ENCODE measurements at places on chromosomes 3 and 15. TPM values are rescaled to one million over a fixed set of nuclear protein-coding genes. Genes with fewer than 3 reads are reported as not detected.

- no peak for DNase-seq
Measured at GRCh38 chr15:45095661-45096060, 18.3 kb downstream of the DUOX2 start.

DNA sequence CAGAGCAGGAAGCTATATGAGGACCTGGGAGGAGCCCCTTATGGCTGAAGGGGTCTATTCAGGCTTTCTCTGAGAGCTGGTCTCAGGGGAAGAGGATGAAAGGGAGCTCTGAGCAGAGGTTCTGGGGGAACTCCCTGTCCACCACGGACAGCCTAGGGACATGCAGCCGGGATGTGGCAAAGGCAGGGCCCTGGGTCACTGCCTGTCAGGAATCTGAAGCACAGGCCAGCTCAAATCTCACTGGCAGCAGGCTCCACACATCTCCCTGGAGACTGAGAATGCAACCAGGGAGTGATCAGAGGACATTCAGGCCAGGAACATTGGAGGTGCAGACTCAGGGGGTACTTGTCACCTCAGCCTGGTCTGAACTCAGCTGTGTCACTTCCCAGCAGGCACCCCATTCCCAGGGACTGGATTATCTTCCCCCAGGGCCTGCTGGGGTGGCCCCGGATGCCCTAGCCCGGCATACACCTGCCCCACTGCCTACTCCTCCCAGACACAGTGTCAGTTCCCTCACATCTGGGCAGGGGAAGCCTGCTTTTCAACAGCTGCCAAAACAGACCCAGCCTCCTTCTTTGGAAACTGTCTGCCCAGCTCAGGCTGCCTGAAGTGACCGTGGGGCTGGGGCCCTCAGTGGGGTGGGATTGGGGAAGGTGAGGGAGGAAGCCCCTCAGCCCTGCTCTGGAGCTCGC is 18.3 kb upstream of the SEMA3F start:
- no peak for DNase-seq

- no peak for DNase-seq
Measured at GRCh38 chr15:61687651-61688050, 372.6 kb downstream of the VPS13C start.

The CRELD1 gene
- total RNA-seq: 50.2 TPM

The ADGRG7 gene
- not detected for total RNA-seq

The ST3GAL6 gene
- 2.6 TPM for total RNA-seq

- DNase-seq: no peak
Measured at GRCh38 chr15:61036136-61036535, 193.0 kb downstream of the RORA start.

DNA sequence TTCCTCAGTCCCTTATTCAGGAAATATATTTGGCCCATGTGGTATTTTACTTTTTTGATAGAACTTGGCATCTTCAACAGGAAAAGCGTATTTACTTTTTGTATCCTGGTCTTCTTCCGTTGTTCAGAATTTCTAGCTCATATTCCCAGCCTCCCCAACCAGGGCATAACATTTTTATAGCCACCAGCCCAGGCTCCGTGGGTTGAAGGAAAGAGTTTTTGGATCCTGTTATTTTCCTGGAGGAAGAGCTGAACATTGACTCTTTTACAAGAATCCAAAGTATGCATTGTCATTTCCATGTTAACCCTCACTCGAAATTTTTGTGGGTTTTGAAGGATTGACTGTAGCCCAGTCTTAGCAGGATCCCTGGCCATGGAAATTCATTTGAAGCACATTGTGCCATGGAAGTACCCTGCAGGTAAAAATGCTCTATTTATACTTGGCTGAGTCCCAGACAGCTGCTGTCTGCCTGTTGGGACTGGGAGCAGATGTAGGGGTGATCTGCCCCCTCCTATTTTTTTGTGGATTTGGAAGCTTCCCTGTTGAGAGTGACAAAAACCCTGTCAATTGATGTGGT is 98.8 kb downstream of the AKAP13 start:
- DNase-seq: peak; percentile 89

The SCG5 gene
- 46.2 TPM for total RNA-seq

The DNAH1 gene
- total RNA-seq: 1.8 TPM

DNA sequence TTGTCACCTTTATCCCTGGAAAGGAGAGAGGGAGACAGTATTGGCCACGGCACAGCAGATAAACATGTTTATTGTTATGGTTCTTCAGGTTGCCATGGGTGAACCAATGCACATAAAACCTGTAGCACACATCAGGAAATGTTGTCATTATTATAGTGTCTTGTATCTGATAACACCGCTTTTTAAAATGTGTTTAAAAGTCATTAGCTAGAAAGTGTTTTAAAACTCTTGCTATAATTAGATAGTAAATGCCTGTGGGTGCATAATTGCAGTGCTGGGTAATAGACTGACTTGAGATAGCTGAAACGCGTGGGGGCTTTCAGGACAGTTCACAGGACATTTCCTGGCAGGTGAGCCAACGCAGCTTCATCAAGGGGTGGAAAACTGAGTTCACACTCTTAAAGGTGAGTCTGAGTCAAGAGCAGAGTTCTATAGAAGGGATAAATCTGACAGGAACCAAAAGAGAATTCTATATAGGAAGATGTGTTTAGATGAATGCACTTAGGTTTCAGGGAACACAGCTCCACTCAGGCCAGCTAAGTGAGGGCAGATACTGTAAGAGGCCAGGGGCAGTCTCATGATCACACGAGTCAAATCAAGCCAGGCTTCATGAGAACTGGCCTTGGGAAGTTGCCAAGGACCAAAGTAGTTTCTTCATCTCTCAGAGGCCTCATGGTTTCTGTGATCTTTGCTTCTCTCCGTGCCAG is 35.6 kb upstream of the PPP4R2 start:
- peak; percentile 85 for DNase-seq

The TGM5 gene
- total RNA-seq: not detected

The CMTM7 gene
- total RNA-seq: 3.3 TPM

GRCh38 chr3:141212101-141212500 is 19.5 kb upstream of the PXYLP1 start:
- DNase-seq: no peak

The CHST2 gene
- total RNA-seq: 3.9 TPM

- DNase-seq: no peak
Measured at GRCh38 chr15:96736384-96736783, 405.9 kb downstream of the NR2F2 start.

The EIF4E3 gene
- 1.8 TPM for total RNA-seq

The PIF1 gene
- 3.1 TPM for total RNA-seq

GRCh38 chr3:169965562-169966427 is 812 bp upstream of the SEC62 start:
- DNase-seq: peak; percentile 5

GRCh38 chr3:188010478-188010877 is 143.5 kb upstream of the LPP start:
- no peak for DNase-seq

DNA sequence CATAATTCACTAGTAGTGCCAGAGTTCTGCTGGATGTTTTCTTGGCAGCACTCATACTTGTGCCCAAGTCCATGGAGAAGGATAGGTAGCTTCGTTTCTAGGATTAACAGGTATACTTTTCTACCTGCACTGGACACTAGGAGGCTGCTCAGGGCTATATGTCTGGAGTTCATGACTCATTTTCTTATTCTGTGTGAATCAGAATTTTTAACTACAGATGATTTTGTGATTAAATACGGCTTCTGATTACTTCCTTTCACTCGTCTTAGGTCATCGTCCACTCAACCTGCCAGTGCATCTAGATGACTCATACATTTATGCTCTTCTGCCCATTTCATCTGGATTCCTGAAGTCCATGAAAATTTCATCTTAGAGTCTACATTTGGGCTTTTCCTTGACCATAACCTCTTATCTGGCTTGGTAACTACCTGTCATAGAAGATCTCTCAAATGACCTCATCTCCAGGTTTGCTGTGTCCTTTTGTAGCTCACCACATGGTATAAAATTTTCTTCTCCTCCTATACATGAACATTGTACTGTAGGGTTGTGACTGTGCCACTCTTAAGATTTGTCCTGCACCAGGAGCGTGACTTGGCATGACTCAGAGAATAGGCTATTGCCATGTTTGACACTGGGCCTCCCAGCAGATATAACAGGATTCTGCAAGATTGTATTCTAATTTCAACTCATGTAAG is 66.7 kb upstream of the GCSAM start:
- DNase-seq: peak; percentile 71

GRCh38 chr15:25795061-25795460 is 68.1 kb downstream of the ATP10A start:
- DNase-seq: no peak

- DNase-seq: no peak
Measured at GRCh38 chr3:8166014-8166413, 335.6 kb upstream of the LMCD1 start.

DNA sequence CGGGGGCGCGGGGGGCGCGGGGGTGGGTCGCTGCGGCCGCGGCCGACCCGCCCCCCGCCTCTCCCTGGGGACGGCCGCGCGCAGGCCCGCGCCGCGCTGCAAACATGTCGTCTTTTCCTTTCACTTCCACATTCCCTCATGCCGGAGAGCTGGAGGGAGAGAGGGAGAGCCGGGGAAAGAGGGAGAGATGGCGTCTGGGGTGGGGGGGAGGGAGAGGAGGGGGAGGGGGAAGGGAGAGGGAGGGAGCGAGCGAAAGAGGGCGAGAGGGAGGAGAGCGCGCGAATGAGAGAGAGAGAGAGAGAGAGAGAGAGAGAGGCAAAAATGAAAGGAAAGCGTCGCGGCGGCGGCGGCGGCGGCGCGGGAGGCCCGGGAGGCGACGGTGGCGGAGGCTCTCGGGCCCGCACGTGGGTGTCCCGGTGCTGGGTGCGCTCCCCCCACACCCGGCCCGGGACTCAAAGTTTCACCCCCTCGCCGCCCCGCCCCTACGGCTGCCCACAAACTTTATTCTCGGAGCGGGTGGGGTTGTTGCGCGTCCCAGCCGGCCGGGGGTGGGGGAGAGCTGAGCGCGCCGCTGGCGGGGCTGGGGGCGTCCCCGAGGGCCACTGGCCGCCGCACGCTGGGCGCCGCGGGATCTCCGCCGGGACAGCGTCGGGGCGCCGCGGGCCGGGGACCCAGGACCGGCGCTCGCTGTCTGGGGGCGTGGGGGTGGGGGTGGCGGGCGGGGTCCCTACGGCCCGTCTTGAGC is 731 bp downstream of the ZNF710 start:
- DNase-seq: peak; percentile 66

DNA sequence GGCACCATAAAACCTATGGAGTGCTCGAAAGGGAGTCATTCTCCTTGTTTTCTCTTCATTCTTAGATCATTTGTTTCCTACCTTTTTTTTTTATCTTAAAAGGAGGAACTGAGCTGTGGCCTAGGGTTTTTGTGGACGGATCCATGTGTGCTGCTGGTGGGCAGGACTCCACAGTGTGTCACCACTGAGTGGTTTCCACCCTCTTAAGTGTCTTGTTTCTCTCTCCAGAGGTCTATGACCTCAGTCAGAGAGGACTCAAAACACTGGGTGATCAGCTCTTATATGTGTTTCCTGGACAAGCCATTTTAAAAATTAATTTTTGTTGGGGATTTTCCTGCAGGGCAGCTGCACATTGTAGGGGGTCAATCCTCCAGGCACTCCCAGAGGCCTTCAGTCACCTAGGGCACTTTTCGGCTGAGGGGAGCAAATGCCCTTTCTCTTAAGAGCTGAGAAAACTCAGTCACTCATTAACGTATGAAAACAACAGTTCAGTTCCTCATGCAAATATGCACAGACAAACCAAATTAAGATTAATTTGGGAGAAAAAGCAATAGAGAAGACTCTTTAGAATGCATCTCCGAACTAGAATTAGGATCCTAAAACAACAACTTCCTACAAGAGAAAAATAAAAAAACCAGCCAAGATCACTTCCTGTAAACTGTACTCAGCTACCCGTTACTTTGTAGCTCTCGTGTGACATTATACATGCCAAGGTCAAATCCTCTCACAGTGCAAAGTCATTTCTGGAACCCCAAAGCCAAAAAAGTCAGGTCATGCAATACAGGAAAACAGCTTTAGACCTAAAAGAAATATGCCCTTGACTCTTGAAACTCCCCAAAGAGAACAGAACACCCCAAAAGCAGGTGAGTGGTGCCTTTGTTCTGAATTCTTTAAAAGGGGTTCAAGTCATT is 27.6 kb upstream of the FAM3D start:
- no peak for DNase-seq

The MESP2 gene
- 0.99 TPM for total RNA-seq

The CCDC33 gene
- total RNA-seq: not detected

The CX3CR1 gene
- under 0.01 TPM for total RNA-seq

The SLC38A3 gene
- not detected for total RNA-seq

DNA sequence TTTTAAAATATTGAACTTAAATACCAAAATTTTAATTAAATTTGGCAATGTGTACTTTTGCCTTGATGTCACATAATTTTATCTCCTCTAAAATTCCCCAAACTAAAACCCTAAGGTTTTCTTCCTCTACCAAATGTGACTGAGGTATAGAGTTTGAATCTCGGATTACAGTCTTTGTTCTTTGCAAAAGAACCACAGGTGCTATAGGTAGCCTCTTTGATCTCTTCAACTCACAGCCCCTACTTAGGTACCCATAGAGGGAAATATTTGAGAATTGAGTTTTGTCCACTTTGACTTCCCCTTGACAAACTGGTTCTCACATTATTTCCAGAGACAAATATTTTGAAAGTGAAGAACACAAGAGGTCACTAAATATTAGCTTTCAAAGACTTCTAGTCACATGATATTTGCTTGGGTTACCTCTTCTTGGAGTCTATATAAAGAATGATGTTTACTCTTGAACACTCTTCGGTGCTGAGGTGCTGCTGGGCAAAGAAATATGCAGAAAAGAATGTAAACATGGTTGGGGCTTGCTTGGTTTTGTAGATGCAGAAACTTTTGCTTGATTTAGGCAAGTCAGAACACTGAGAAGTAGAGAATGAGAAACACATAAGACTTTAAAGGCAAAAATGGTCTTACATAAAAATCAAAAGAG is 120.8 kb upstream of the MCTP2 start:
- DNase-seq: no peak

GRCh38 chr15:89206908-89207331 is 14.5 kb downstream of the RLBP1 start:
- peak; percentile 61 for DNase-seq

The TF gene
- total RNA-seq: 0.33 TPM

- DNase-seq: no peak
Measured at GRCh38 chr15:69660658-69661405, 208.2 kb downstream of the RPLP1 start.

- no peak for DNase-seq
Measured at GRCh38 chr3:100438623-100438974, 37.3 kb downstream of the LNP1 start.

DNA sequence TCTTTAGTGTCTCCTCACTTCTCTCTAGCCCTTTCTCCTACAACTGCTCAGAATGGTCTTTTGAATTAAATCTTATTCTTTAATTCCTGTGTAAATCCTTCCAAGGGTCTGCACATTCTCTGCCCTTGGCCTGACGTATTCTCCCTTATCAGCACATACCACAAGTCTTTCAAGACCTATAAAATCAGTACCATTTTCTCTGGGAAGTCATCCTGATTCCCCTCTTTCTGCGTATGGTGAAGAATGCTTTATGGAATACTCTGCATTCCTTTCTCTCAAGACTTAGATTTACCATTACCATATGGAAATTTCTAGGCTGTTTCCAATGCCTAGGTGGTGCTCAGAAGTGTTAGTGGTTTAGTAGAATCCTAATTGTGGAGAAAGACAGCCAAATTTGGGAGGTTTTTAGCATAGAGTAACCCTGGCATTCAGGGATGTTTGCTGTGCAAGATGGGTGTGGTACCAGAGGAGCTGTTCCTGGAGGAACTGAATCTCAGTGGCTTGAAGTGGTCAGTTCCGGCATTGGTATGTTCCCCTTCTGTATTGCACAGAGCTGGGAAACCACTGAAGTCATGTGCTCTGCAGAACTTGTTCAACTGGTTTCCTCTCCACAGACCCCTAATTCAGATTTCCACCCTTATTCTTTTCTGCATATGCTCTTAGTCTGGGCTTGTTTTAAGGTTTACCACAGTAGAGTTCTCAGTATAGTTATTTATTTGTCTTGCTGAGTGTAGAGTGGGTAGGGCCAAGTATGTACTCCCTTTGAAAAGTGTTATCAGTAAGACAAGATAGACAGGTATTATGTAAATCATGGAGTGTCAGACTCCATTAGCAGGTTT is 24.5 kb downstream of the IQGAP1 start:
- peak; percentile 87 for DNase-seq

The TBC1D2B gene
- total RNA-seq: 75.5 TPM
